Immature natural killer cell (primary cell): ENCODE measurements at places on chromosomes 2 and 18. TPM values are rescaled to one million over a fixed set of nuclear protein-coding genes. Genes with fewer than 3 reads are reported as not detected.

GRCh38 chr18:2627821-2628276, 27.7 kb upstream of the SMCHD1 start:
- no peak for DNase-seq

DNA sequence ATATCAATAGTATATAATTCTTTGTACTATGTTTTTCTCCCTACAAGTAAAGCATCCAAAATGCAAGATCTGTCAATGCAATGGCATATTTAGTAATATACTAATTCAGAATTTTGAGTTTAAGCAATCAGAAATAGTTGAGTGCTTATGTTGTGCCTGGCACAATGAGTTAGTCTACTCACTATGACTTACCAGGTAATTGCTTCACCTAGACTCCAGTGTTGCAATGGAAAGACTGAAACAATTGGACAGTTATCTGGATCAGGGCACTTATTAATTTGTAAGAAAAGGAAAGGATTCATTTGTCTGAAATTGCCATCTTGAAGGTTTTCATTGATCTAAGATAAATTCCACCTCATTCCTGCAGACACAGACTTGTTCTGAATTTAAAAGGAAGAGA, 97.6 kb upstream of the TCF4 start:
- DNase-seq: no peak

- DNase-seq: no peak
Measured at GRCh38 chr2:31945572-31945935, 65.3 kb downstream of the MEMO1 start.

DNA sequence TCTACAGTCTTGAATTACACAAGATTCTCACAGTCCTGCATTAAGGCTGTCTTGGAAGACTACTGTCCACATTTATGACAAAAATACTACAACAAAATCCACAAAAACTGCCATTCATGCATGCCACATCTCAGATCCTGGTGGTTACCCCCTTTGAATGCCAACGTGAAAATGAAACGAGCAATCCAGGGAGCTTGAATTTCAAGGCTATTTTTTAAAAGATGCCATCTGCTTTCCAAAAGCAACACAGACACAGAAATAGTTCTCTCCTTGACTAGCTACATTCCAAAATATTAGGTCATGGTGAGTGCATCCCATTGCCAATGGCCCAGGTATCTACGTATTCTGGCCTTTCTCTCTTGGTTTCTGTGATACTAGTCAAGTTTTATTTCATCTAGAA, 36.3 kb downstream of the IRS1 start:
- DNase-seq: no peak

DNA sequence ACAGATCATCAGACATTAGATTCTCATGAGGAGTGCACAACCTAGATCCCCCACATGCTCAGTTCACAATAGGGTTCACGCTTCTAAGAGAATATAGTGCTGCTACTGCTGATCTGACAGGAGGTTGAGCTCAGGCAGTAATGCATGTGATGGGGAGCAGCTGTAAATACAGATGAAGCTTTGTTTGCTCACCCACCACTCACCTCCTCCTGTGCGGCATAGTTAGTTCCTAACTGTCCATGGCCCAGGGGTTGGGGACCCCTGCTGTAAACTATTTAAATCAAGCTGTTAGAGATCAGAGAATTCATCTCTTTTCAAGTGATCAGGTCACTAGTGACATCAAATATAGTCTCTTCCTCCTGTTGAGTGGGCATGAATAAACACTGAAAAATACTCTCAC, 88.8 kb upstream of the ACVR2A start:
- no peak for DNase-seq

Gene OR6B2
- not detected for polyA plus RNA-seq
